Activated T-helper 2 cell treated with anti-CD3 and anti-CD28 coated beads, Interferon-gamma antibody, Interleukin-2, Interleukin-4, amounts not matched to agents 10 μg/mL and 5 μg/mL and 100 μg/mL, durations not matched to agents 14 hours and 24 hours and 36 hours (primary cell): ENCODE measurements at places on chromosomes 13 and 19.

DNA sequence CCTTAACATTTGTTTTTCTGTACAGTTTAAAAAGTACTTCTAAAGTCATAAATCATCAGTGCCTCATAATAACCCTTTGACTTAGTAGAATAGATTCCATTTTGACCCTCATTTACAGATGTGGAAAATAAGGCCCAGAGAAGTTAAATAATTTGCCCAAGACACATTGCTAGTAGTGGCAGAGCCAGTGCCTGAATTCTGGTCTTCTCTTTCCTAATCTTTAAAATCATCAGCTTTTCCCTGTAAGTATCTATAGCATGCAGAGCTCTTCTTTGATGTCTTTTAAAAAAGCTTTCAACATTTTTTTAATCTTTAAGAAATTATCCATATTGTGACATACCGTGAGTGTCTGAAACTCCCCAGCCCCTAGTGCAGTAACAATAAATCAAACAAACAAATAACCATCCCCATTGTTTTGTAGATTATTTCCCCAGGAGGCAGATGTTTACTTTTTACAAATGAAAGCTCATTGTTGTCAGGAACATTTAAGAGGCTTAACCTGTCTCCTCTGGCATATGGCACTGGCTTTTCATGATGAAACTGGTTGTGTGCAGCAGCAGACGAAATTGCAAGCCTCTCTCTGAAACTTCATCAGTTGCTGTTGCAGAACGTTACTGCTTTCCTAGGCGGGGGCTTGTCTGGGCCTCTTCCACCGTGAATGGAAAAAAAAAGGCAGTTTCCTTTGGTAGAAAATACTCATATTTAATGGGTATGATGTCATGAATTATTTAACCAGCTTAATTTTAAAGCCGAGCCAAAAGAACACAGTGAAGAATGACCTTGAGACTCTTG, 31.7 kb upstream of the PCDH8 start:
- H3K27ac ChIP-seq, result no peak overlapping the region
- DNase-seq, result no peak
- peaks cover 3% of the 10 kb centered on the region for H3K27me3 ChIP-seq
- H3K4me3 ChIP-seq, result no peak overlapping the region
- H3K4me1 ChIP-seq, result no peaks in the 10 kb centered on the region

GRCh38 chr19:50311723-50312635, 17.2 kb downstream of the KCNC3 start:
- peaks cover 9% of the 10 kb centered on the region for H3K4me1 ChIP-seq
- no peak for DNase-seq
- H3K27ac ChIP-seq, result no peak overlapping the region
- H3K36me3 ChIP-seq, result no peaks in the 10 kb centered on the region

DNA sequence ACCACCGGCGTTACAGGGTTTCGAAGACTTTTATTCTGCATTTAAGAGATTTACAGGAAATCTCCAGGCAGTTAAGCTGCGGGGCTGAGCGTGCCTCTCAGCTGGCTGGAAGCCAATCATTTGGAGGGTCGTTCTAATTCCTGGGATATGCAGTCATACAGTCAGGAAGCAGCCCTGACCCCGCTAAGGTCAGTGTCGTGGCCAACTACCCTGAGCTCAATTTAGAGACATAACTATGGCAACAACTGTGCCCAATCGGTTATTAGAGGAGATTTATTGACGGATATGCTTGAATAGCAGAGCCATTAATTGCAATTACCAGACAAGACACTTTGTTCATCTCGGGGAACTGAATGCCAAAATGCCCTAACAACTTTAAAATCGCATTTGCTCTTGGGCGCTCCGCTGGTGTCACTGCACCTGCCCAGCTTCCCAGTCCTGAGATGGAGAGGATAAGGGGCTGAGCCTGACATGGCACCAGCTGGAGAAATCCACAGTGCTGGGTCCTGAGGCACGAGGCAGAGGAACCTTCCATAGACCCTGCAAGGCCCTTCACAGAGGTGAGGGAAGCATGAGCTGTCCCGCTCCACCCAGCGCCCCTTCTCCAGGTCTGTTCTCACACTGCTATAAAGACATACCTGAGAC, 15.1 kb upstream of the ZNF507 start:
- H3K27ac ChIP-seq, result no peak overlapping the region
- no peaks in the 10 kb centered on the region for H3K4me1 ChIP-seq
- H3K27me3 ChIP-seq, result peaks cover 12% of the 10 kb centered on the region

DNA sequence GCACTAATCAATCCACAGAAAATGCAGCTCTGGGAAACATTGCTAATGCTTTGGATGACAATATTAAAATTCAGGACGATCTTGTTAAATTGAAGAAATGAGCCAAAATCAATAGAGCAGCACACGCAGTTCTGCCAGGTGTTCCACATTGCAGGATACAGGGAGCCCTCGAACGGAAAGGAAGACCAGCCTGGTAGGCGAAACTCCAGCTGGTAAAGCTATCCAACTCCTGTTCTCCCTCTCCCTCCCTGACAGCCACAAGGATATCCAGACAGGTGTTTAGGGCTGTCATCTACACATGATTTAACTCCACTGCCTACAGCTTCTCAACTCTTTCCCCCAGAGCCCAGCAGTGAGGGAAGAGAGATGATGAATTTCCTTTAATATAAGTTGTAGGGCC, 67.7 kb downstream of the EPSTI1 start:
- H3K4me1 ChIP-seq, result peaks cover 12% of the 10 kb centered on the region
- DNase-seq, result no peak
- no peaks in the 10 kb centered on the region for H3K27me3 ChIP-seq
- peaks cover 77% of the 10 kb centered on the region for H3K36me3 ChIP-seq
- H3K4me3 ChIP-seq, result no peak overlapping the region

GRCh38 chr13:99356262-99357091, 49.3 kb upstream of the GPR183 start:
- DNase-seq, result peak; percentile 74
- no peaks in the 10 kb centered on the region for H3K27me3 ChIP-seq
- peak overlapping the region; percentile 50 for H3K4me3 ChIP-seq
- peaks cover 68% of the 10 kb centered on the region for H3K36me3 ChIP-seq
- H3K27ac ChIP-seq, result peak overlapping the region; percentile 98

DNA sequence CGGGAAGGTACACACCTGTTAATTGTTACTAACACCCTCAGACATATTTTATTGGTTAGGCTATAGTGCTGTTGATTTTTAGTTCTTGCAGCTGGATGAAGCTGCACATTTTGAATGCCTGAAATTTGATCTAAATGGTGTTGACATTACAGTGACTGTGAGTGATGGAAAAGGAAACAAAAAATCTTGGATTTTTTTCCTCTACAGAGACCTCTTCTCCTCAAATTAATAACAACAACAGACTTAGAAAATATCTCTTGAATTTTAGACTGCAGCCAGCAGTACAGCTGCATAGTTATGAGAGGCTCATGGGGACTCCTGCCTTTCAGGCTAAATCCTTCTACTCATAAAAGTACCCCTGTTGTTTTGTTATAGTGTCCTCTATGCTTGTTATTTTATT, 500.5 kb upstream of the SPRY2 start:
- H3K27ac ChIP-seq, result no peak overlapping the region
- no peaks in the 10 kb centered on the region for H3K36me3 ChIP-seq
- no peaks in the 10 kb centered on the region for H3K27me3 ChIP-seq
- no peak for DNase-seq
- no peaks in the 10 kb centered on the region for H3K4me1 ChIP-seq
